EH (cell line): ENCODE measurements at places on chromosomes 12 and 14.

GRCh38 chr12:2076728-2077127, 23.9 kb downstream of the CACNA1C start:
- DNase-seq = no peak

- no peak for DNase-seq
These were observed 99.3 kb downstream of the PHLDA1 start for GRCh38 chr12:75932241-75932640.

DNA sequence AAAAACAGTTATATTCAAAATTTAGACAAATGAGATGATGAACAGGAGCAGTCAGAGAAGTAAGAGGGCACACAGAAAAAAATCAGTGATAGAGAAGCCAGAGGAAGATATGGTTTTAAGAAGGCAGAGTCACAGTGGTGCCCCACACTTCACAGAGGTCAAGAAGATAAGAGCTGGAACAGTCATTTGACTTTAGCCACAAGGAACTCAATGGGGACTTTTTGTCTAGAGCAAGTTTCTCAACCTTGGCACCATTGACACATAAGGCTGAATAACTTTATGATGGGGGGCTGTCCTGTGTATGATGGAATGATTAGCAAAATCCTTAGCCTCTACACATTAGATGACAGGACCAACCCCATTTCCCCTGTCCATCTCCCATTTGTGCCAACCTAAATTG, 172.8 kb upstream of the PLEKHG7 start:
- no peak for DNase-seq

- DNase-seq = peak; percentile 81
These were observed 8.4 kb upstream of the CALM1 start for GRCh38 chr14:90388437-90388836.

- DNase-seq = no peak
These were observed 370.4 kb downstream of the ALG10 start for GRCh38 chr12:34392741-34393085.

- DNase-seq = no peak
These were observed 3.3 kb downstream of the SPATS2 start for GRCh38 chr12:49370539-49370938.

DNA sequence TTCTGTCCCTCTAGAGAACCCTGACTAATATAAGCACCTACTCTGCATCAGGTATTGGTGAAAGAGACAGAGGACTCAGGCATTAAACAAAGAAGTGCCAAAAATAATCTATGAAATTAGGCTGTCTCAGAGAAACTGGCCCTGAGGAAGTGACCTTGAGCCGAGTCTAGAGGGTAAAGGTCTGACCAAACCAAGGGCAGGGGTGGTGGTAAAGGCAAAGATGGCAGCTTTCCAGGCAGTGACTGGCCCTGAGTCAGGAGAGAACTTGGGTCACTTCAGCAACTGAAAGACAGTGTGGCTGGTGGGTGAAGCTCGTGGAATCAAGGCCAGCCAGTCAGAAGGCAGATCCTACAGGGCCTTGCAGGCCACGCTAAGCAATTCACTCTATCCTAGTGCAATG, 30.6 kb downstream of the CDKL1 start:
- no peak for DNase-seq

DNA sequence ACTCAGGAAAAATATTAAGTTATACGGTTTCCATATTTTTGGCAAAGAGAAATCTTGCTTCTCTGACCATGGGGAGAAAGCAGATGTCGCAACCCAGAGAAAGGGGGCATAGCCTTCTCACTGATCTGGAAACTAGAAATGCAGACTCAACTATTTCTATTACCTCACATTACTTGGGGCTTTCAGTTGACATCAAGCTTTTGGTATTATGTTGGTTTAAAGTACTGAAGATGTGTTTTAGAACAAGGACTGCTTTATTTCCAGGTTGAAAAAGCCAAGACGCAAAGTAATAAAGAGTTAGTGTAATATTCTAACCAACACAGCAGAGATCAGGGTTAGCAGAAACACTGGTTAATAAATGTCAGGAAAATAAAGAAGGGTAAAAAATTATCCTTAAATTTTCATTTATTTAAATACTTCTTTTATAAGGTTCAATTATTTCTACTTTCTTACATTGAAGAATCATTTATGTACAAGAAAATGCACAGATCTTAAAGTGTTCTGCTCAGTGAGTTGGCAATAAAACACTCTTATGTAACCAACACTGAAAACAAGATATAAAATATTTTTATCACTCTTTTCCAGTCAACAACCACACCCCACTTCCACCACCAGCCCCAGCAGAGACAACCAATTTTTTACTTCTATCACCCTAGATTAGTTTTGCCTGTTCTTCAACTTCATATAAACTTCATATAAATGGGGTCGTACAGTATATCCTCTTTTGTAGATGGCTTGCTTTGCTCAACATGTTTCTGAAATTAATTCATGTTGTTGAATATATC, 26.0 kb downstream of the DCP1B start:
- no peak for DNase-seq

DNA sequence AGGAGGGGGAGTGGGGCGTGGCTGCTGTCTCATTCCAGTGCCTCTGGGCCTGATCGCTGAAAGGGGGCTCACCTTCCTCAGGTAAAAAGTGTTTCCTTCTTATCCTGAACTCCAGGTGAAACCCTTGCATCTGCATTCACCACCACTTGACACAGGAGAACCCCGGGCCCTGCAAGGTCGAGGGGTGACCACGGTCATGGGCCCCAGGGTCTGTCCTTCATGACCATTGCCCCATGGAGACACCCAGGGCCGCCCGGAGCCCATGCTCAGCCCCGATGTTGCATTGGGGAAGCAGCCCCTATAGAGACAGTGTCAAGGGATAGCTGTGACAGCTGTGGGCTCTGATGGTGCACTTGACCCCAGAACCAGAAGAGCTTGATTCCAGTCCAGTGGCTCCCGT, 34.4 kb upstream of the DYNC1H1 start:
- DNase-seq = no peak

- DNase-seq = no peak
These were observed 84.3 kb downstream of the DYRK2 start for GRCh38 chr12:67732857-67733256.

- peak; percentile 72 for DNase-seq
These were observed 12.0 kb downstream of the VDR start for GRCh38 chr12:47892819-47893218.

- DNase-seq = peak; percentile 60
These were observed 17.7 kb upstream of the C1S start for GRCh38 chr12:7042842-7043241.

GRCh38 chr14:81473456-81474147, 60.1 kb downstream of the SEL1L start:
- DNase-seq = no peak

DNA sequence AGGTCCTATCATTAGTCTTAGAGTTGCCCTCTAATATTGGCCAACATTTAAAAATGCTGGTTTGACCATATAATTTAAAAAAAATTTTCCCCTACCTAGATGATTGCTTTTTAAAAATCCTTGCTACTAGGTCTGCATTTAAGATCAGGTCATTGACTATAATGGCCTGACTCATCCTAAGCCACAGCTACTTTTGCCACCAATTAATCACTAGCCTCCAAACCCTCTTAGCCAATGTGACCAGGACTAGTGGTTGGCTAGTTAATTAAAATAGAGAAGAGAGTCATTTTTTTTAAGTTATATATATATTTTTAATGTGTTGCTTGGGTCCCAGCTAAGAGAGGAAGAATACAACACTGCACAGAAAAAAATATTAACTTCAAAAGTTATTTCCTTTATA, 57.5 kb downstream of the SOS2 start:
- DNase-seq = peak; percentile 28

GRCh38 chr12:53233671-53234121, 1.7 kb upstream of the RARG start:
- no peak for DNase-seq

DNA sequence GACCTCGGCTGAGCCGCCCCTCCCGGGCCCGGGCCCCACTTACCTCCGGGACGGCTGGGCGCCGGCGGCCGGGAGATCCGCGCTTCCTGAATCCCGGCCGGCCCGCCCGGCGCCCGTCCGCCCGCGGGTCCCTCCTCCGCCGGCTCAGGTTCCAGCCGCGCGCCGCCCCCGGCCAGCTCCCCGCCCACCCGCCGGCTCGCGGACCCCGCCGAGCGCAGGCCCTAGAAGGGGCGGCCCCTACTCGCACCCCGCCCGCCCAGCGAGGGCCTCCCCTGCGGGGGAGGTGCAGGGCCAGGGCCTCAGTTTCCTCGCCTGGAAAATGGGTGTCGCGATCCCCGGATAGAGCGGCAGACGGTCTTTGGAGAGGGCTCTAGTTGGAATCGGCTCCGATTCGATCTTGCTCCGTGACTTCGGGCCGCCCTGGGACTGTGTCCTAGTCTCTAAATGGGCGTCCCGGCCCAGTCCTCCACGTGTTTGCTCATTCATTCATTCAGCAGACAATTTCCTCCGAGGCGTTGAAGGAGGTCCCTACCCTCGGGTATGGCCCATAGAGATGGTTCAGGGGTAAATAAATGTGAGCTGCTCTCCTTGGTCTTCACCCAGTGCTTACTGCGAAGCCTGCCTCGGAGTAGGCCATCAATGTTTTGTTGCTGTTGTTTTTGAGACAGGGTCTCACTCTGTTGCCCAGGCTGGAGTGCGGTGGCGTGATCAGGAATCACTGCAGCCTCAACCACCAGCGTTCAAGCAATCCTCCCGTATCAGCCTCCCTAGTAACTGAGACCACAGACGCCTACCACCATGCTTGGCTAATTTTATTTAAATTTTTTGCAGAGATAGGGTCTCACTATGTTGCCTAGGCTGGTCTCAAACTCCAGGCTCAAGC, at the start of gene TRPV4:
Gene TRPV4, minus strand, starts transcription at position 92 of the 883 bp plus-strand sequence. CDS start 18,602 bp downstream, outside the sequence.
- peak; percentile 67 for DNase-seq

- DNase-seq = peak; percentile 35
These were observed 42.8 kb downstream of the PRMT8 start for GRCh38 chr12:3533703-3534386.

DNA sequence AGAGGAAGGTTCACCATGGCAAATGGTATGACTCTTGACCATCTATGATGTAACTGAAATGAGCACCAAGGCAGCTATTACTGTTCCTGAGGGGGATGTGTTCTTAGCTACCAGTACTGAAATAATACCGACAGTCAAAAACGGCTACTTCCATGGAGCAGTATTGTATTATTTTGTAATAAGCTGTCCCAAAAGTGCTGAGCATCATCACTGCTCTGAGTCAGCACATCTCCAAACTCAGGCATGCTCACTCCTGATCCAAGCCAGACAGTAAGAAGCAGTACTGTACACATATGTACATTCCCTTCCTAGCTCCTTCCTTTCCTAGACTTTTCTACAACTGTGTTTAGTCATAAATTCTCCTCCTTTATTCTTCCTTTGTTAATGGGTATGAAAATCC, 8.6 kb downstream of the VTI1B start:
- peak; percentile 31 for DNase-seq

DNA sequence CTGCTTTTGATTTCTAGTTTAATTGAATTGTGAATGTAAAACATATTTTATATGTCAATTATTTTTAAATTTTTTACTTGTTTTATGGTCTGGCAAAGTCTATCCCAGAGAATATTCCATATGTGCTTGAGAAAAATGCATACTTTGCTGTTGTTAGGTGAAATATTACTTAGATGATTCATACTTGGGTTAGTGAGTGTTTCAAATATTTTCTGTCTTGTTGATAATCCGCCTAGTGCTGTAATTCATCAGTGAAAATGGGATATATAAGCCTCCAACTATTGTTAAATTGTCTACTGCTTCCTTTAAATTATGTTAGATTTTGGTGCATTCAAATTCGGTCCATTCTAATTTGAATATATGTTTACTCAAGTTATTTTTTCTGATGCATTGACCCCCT, 395.5 kb downstream of the LRFN5 start:
- DNase-seq = no peak
